Thyroid gland (tissue), 4 donors: ENCODE measurements at places on chromosomes 4 and X. TPM values are rescaled to one million over a fixed set of nuclear protein-coding genes. Genes with fewer than 3 reads are reported as not detected.

Gene RGN
- total RNA-seq: 23.4 TPM

- no peaks in the 10 kb centered on the region for H3K27me3 ChIP-seq
- H3K4me1 ChIP-seq: no peaks in the 10 kb centered on the region
- no peak overlapping the region for H3K4me3 ChIP-seq
- no peak for DNase-seq
- no peak overlapping the region for H3K27ac ChIP-seq
These were observed 119.8 kb downstream of the DRD5 start for GRCh38 chr4:9901257-9901656.

DNA sequence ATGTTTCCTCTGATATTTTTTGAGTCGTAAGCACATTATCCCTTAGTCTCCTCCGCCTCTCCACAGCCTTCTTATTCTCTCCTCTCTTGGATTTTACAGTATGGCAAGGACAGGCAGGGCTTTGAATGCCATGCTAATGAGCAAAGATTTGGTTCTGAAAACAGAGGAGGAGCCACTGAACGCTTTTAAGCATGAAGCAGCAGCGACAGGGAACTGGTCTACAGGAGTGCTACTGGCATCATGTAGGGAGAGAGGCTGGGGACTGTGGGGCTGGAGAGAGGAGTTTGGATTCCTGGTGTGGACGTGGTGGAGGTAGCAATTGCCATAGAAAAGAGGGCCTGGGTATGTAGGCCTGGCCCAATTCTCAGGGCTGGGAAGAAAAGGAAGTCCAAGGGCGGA lies 4.6 kb upstream of the CD99L2 start:
- no peaks in the 10 kb centered on the region for H3K36me3 ChIP-seq
- no peak for DNase-seq
- H3K27me3 ChIP-seq: no peaks in the 10 kb centered on the region
- no peaks in the 10 kb centered on the region for H3K4me1 ChIP-seq

- DNase-seq: no peak
- H3K36me3 ChIP-seq: no peaks in the 10 kb centered on the region
- H3K4me3 ChIP-seq: no peak overlapping the region
- H3K27me3 ChIP-seq: peaks cover 12% of the 10 kb centered on the region
- H3K4me1 ChIP-seq: peaks cover 6% of the 10 kb centered on the region
These were observed 2.4 kb downstream of the TLL1 start for GRCh38 chr4:165875446-165875845.
